ENCODE measurements at places on chromosomes 13 and 19. TPM values are rescaled to one million over a fixed set of nuclear protein-coding genes. Genes with fewer than 3 reads are reported as not detected.

Gene ZNF415
- 13.0 TPM for total RNA-seq

Gene ZNF132
- total RNA-seq = 16.2 TPM

Gene CEACAM7
- total RNA-seq = 0.36 TPM

GRCh38 chr19:17681505-17682125 lies 6.5 kb downstream of the UNC13A start:
- no peak for DNase-seq

DNA sequence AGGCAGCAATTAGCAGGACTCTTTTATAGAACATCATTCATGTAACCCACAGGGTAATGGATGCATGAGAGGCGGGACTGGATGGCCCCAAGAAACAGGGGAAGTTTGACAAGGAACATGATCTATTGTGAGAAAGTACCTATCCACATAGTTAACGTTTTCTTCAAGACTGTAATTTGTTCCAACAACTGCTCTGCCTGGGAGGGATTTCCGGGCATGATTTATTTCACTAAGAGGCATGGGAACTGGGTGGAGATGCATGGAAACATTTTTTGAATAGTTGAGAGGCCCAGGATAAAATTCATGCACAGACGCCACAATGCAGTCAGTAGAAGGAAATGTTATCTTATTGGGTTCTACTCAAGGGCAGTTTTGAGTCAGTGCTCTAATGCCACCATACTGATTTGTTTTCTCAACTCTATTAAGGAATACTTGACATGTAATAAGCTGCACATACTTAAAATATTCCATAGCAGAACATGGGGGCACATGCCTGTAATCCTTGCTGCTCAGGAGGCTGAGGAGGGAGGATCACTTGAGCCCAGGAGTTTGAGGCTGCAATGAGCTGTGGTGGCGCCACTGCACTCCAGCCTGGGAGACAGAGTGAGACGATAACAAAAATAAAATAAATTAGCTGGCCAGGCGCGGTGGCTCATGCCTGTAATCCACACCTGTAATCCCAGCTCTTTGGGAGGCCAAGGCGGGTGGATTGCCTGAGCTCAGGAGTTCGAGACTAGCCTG lies 9.9 kb upstream of the ATG4D start:
- DNase-seq = no peak

DNA sequence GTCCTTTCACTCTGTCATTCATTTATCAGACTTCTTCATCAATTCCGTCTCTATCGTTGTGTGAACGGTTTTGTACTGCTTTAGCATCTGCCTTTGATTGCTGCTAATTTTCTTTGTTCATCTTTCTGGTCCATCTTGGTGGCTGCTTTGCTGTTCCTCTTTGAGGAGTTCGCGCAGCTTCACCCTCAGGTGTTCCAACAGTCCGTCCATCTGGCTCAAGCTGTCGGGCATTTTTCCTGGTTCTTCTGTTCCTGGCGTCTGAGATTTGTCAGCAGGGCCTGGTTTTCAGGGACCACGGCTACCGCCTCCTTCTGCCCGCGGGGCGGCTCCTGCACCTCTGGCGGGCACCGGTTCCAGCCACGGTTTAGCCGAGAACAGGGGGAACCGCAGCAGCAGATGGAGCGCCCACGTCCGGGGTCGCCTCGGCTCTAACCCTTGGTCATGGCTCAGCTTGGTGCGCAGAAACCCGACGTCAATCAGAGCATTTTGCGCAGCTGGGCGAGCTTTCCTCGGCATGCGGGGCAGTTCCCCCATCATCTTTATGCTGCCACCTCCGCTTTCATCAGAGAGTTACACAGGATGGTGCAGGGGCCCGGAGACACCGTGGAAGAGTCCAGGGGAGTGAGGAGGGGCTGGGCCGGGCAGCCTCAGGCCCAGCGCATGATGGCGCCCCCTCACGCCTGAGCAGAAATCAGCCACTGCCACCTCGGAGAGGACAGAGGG lies 89.5 kb downstream of the ZNF100 start:
- no peak for DNase-seq

DNA sequence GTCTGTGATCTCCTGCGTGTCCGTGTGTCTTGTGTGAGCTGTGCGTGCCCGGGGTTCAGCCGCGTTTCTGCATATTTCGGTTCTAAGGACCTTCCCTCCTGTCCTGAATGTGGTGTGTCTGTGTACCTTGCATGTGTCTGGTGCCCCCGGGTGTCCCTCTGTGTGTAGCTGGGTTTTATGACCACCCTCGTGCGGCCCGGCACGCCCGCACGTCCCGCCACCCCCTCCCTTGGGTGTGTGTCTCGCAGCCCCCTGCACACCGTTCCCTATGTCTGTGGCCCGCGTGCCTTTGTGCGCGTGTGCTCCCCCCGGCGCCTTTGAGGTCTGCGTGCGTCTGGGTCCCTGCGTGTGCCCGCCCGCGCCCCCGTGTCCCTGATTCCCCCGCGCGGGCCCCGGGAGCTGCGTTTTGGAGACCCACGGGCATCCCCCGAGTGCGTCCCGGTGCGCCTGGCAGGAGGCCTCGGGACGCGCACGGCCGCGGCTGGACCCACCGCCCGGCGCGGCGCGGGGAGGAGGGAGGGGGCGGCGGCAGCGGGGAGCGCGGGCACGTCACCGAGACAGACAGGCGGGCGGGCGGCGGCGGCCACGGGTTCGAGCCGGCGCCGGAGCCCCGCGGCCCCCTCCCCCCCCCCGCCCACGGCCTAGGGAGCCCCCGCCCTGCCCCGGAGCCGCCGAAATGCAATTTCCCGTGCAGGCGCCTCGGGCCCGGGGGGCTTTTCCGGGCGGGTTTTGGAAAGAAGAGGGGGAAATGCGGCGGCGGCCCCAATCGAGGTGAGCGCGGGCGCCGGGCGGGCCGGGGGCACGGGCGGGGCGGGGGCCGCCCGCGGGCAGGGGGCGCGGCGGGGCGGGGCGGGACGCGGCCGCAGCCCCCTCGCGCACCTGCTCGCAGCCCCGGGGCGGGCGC lies 12.0 kb upstream of the NANOS3 start:
- no peak for DNase-seq

- DNase-seq = no peak
Measured at GRCh38 chr19:6662702-6663101, 7.3 kb downstream of the TNFSF14 start.

- DNase-seq = no peak
Measured at GRCh38 chr13:26221399-26221720, 754 bp downstream of the RNF6 start.

DNA sequence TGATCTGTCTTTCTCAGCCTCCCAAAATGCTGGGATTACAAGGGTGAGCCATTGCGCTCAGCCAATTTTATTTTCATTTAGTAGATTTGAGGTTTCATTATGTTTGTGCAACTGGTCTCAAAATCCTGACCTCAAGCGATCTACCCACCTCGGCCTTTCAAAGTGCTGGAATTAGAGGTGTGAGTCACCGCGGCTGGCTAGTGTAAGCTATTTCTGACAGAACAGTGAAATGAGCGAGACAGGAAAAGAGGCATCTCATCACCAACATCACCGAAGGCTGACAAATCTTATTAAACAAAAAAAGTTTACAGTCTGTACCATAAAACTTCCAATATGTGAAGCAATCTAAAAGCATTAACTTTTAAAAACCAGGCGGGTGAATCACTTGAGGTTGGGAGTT lies 12.2 kb upstream of the ZNF888 start:
- DNase-seq = no peak

DNA sequence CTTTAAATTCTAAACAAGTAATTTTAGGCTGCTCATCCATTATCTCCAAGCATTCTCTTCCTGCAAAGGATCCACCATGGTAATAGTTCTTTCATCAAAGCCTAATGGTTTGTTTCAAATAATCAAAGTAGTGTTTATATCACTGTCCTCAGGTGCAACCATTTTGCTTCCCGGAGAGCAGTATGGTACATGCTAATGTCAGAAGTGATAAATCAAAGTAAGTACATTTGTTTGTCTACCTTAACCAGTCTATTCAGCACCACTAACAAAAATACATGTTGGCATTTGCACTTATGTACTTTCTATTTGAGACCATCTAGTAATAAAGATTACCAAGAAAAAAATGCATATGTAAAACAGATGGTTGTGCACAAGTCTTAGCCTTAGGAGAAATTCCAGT lies 37.5 kb downstream of the DACH1 start:
- DNase-seq = no peak

- peak; percentile 88 for DNase-seq
Measured at GRCh38 chr19:33712268-33712667, 84.4 kb upstream of the KCTD15 start.

Gene PROZ
- not detected for total RNA-seq

GRCh38 chr19:7676376-7676775 lies 514 bp upstream of the MCEMP1 start:
- DNase-seq = no peak
